ENCODE measurements at places on chromosomes 7 and 10.

GRCh38 chr7:141295367-141295895 lies 221.6 kb downstream of the TMEM178B start:
- no peaks in the 10 kb centered on the region for H3K36me3 ChIP-seq
- H3K27ac ChIP-seq, result no peak overlapping the region
- no peak for DNase-seq
- H3K4me1 ChIP-seq, result no peaks in the 10 kb centered on the region
- H3K4me3 ChIP-seq, result no peak overlapping the region
- H3K27me3 ChIP-seq, result no peaks in the 10 kb centered on the region

GRCh38 chr7:2435146-2435545 lies 31.7 kb downstream of the CHST12 start:
- H3K27ac ChIP-seq, result no peak overlapping the region
- H3K4me3 ChIP-seq, result no peak overlapping the region
- no peak for DNase-seq
- H3K27me3 ChIP-seq, result no peaks in the 10 kb centered on the region
- H3K4me1 ChIP-seq, result peaks cover 19% of the 10 kb centered on the region
- H3K36me3 ChIP-seq, result peaks cover 51% of the 10 kb centered on the region

GRCh38 chr10:95457319-95457886 lies 103.8 kb downstream of the SORBS1 start:
- no peak overlapping the region for H3K27ac ChIP-seq
- H3K4me1 ChIP-seq, result no peaks in the 10 kb centered on the region
- no peaks in the 10 kb centered on the region for H3K27me3 ChIP-seq
- no peak overlapping the region for H3K4me3 ChIP-seq
- no peak for DNase-seq

- no peak overlapping the region for H3K4me3 ChIP-seq
- H3K36me3 ChIP-seq, result no peaks in the 10 kb centered on the region
- H3K27ac ChIP-seq, result no peak overlapping the region
Observed at GRCh38 chr10:71966046-71967004, 2.1 kb downstream of the CHST3 start.

GRCh38 chr10:21130108-21130507 lies 233.0 kb upstream of the NEBL start:
- H3K4me3 ChIP-seq, result no peak overlapping the region
- DNase-seq, result no peak
- no peaks in the 10 kb centered on the region for H3K4me1 ChIP-seq
- no peaks in the 10 kb centered on the region for H3K27me3 ChIP-seq
- H3K27ac ChIP-seq, result no peak overlapping the region

GRCh38 chr7:137836541-137836940 lies 10.2 kb downstream of the DGKI start:
- H3K36me3 ChIP-seq, result no peaks in the 10 kb centered on the region
- H3K27ac ChIP-seq, result no peak overlapping the region
- DNase-seq, result no peak
- H3K4me1 ChIP-seq, result no peaks in the 10 kb centered on the region

DNA sequence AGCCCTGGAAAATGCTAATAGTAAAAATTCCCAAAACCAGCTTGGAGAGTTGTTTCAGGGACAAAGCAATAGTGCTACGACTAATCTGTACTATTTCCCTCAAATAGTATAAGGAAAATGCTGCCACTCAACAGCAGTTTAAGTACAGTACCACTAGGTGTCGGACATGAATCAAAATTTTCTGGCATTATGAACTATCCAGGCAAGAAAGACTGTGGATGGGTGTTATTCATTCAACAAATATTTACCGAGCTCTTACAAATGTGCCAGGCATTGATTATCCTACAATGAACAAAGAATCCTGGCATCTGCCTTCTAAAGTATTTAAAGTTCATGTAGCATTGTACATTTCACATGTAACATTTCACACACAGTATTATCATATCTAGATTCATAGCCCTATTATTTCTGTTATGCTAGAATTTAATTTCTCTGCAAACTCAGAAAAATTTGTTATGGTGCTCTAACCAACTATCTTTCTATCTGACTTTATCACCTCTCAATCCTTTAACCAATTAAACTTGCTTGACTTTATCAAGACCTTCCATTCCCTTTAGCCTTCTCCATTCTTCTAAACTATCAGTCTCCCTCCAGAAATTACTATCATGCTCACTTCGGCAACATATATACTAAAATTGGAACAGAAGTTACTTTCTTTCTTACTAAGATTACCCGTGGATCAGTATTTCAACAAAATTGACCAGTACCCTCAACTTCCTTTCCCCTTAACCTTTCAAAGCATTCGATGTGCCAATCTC lies 80.6 kb downstream of the ARHGAP21 start:
- H3K36me3 ChIP-seq, result no peaks in the 10 kb centered on the region
- H3K4me1 ChIP-seq, result peaks cover 8% of the 10 kb centered on the region
- H3K4me3 ChIP-seq, result no peak overlapping the region
- no peak overlapping the region for H3K27ac ChIP-seq
- no peak for DNase-seq

- no peaks in the 10 kb centered on the region for H3K4me1 ChIP-seq
- DNase-seq, result no peak
- H3K27ac ChIP-seq, result no peak overlapping the region
- no peaks in the 10 kb centered on the region for H3K36me3 ChIP-seq
Observed at GRCh38 chr10:20874261-20874660, 22.9 kb downstream of the NEBL start.

DNA sequence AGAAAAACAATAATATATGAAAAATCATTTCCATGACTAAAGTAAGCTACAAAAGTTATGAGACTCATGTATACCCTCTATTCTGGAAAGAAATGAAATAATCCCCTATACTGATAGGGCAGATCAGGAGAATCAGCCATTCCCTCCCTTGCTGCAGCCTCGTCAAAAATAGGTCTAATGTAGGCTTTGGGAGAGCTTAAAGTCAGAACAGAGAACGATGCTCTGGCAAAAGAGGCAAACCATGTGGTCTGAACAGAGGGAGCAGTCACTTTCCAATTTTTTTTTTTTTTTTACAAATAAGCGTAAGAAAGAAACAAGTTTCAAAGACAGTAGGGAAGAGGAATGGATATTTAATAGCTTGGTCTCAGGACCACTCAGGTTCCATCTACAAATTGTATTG lies 462.2 kb upstream of the LRRTM3 start:
- no peak overlapping the region for H3K4me3 ChIP-seq
- H3K36me3 ChIP-seq, result no peaks in the 10 kb centered on the region
- DNase-seq, result no peak

DNA sequence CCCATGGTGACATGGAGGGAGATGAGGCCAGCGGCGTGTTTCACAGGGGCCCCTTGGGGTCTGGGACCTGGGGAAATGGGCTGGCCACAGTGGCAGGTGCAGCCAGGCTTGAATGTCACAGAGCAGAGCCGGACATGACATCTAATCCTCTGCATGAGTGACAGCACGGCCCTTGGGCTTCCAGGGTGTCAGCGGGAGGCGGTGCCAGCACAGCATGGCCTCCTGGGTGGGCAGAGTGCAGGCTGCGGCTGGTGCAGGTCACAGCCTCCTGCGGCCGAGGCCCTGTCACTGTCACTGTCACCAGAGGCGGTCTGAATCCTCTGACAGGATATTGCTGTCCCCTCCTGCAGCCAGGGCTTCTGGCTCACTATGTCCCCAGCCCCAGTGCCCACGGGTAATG lies 18.2 kb downstream of the BHLHA15 start:
- H3K27me3 ChIP-seq, result no peaks in the 10 kb centered on the region
- H3K4me3 ChIP-seq, result no peak overlapping the region
- H3K27ac ChIP-seq, result no peak overlapping the region
- H3K4me1 ChIP-seq, result no peaks in the 10 kb centered on the region
- no peak for DNase-seq
- H3K36me3 ChIP-seq, result peaks cover 34% of the 10 kb centered on the region

DNA sequence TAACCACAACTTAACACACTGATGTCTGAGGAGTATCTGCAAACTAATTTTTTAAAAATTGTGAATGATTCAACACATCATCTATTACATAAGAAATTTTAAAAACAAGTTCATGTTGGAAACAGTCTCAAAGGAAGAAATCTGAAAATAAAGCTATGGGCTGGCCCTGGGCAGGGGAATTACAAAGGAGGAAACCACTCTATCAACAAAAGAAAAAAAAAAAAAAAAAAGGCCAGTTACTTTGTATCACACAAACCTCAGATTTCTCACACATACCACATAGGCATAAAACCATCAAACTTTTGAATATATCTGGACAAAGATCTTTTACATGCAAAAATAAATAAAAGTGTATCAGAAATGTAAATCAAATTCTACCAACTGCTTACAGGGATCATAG lies 20.8 kb downstream of the TIAL1 start:
- no peak for DNase-seq
- H3K27ac ChIP-seq, result peak overlapping the region; percentile 31
- H3K36me3 ChIP-seq, result peaks cover 3% of the 10 kb centered on the region
- no peaks in the 10 kb centered on the region for H3K4me1 ChIP-seq

DNA sequence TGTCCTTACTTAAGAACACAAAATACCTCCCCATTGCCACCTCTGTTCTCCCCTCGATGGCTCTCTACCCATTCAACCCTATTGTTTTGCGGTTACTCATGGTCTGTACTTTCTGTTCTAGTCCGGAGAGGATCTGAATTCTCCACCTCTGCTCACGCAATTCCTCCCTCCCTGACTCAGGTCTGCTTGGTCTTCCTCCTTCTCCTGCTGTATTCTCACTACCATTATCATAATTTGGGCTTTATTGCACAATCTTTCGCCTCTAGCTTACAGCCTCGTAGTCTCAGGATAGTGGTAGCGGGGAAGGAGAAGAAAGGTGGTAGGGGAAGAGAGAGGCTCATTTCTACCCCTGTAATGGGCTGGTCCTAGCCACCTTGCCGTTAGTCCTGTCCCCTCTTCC lies 35.4 kb upstream of the FAM180A start:
- H3K36me3 ChIP-seq, result no peaks in the 10 kb centered on the region
- H3K27me3 ChIP-seq, result peaks cover 5% of the 10 kb centered on the region
- no peak for DNase-seq
- H3K4me3 ChIP-seq, result no peak overlapping the region
- no peak overlapping the region for H3K27ac ChIP-seq

DNA sequence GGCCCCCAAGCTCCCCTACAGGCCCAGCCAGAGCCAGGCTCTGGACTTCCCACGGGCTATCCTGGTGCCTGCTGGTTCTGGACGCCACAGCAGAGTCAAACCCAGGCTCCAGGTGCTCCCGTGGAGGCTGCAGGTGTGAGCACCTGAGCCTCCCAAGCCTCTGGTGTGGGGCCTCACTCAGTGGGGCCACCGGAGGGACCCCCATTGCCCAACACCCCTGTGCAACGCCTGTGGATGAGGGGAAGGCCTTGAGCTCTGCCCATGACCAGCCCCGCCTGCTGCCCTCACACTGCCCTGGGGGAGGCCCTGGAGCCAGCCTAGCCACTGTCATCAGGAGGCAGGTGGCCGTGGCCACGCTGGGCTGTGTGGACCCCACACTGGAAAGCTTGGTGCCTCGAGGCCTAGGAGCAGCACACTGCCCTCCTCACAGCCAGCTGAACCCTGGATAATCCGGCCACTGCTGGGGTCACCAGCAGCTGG lies 229.3 kb downstream of the MAD1L1 start:
- H3K27me3 ChIP-seq, result no peaks in the 10 kb centered on the region

- DNase-seq, result no peak
- no peak overlapping the region for H3K4me3 ChIP-seq
- no peaks in the 10 kb centered on the region for H3K27me3 ChIP-seq
- H3K4me1 ChIP-seq, result peaks cover 31% of the 10 kb centered on the region
Observed at GRCh38 chr7:70678621-70679251, 453.2 kb upstream of the GALNT17 start.

DNA sequence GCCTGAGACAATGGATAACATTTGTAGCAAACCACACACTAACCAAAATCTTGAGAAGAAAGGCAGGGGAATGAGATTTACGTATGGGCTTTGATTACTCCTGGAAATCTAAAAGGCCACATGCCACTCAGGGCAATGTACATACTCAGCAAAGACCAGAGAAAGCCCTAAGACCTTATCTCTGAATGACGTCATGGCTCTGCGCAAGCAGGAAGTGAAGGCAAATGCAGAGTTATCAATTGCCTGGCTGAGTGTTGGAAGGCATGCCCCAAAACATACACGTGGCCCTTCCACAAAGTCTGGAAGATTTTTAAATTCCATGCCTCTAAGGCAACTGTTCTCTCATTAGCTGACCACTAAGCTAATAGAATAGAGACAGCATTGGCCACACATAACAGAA lies 90.9 kb upstream of the NRBF2 start:
- H3K27ac ChIP-seq, result no peak overlapping the region
- H3K4me3 ChIP-seq, result no peak overlapping the region
- no peaks in the 10 kb centered on the region for H3K36me3 ChIP-seq
- H3K27me3 ChIP-seq, result peaks cover 25% of the 10 kb centered on the region
- DNase-seq, result no peak
- H3K4me1 ChIP-seq, result no peaks in the 10 kb centered on the region

DNA sequence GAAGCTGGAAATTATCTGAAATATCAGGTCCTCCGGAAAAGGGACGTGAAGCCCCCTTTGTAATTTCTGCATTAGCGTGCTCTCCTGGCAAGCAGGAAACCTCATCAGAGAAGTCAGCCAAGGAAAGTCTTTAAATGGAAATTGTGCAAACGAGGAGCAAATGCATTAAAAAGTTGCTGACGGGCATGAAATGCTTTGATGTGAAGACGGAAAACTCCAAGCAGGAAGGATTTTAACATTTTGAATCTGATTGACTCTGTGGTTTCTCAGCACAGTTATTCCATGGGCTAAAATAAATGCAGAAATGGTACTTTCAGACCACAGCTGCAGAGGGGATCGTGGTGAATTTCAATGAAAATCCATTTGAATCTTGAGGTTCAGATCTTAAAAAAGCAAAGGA lies 167.8 kb downstream of the AHR start:
- no peak overlapping the region for H3K27ac ChIP-seq
- DNase-seq, result no peak
- H3K27me3 ChIP-seq, result no peaks in the 10 kb centered on the region

DNA sequence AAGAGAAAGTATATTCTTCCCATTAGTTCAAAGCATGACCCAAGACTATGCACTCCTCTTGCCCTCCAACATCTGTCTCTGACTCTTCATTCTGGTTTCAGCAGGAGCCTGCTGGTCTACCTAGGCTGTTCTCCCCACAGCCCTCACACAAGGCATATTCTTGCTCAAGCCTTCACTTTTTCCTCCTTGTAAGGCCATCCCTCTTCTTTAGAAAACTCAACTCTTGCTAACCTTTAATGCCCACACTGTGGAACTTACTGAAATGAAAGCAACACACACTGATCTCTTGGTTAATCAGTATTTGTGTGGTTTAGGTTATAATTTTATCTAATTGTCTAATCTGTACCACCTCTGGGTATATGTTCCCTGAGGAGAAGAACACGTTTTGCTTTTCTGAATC lies 75.8 kb downstream of the PRKCQ start:
- no peaks in the 10 kb centered on the region for H3K27me3 ChIP-seq
- DNase-seq, result no peak
- H3K36me3 ChIP-seq, result peaks cover 7% of the 10 kb centered on the region
- H3K27ac ChIP-seq, result peak overlapping the region; percentile 50
